NCI-H446 (cell line): ENCODE measurements at places on chromosomes 4 and X.

- no peak for DNase-seq
These were observed 6.5 kb downstream of the CRLF2 start for GRCh38 chrX:1205681-1206611.

DNA sequence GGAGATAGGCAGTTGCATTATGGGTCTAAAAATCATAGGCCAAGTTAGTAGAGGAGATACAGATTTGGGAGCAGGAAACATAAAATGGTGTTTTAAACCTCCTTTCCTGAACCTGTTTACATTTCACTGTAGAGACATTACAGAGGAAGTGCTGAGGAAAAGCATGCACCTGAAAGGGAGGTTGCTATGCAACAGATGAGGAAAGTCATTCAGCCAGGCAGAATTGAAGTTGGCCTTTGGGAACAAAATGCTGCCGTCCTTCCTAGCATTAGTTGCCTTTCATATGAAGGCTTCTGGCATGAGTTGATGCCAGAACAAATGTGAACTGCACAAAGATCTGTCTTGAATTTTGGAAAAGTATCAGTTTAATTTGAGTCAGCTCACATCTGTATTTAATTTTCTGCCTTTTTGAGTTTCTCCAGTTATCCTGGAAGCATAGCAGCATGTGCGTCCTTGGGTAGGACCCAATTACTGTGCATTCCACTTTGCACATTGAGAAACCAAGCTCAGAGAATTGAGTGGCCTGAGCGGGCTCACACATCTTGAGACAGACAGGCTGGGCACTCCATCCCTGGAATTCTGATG, 38.2 kb downstream of the MAGED1 start:
- no peak for DNase-seq

DNA sequence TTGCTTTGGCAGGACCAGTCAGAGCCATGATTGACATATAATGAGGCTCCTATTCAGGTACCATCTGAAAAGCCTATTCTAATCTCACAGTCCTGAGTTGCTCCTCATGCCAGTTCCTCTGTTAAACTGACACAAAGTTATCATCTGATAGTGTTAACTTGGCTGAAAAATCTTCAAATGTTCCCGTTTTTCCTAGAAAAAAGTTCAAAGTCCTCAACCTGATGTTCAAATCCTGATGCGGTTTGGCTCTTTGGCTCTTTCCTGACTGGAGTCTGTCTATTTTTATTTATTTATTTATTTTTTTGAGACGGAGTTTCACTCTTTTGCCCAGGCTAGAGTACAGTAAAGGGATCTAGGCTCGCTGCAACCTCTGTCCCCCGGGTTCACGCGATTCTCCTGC, 244.2 kb downstream of the ANKRD50 start:
- DNase-seq = no peak

DNA sequence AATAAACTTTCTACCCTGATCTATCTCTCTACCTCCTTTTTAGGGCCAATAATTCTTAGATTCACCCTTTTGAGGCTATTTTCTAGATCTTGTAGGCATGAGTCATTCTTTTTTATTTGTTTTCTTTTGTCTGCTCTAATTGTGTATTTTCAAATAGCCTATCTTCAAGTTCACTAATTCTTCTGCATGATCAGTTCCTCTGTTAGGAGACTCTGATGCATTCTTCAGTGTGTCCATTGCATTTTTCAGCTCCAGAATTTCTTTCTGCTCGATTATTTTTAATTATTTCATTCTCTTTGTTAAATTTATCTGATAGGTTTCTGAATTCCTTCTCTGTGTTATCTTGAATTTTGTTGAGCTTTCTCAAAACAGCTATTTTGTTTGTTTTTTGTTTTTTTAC, 11.3 kb downstream of the CXorf58 start:
- no peak for DNase-seq

- DNase-seq = no peak
These were observed 15.0 kb downstream of the SHISA3 start for GRCh38 chr4:42412251-42412650.

- DNase-seq = no peak
These were observed 58.0 kb upstream of the SHOX start for GRCh38 chrX:572538-573124.

- peak; percentile 26 for DNase-seq
These were observed 25.2 kb downstream of the BMX start for GRCh38 chrX:15525664-15526416.

DNA sequence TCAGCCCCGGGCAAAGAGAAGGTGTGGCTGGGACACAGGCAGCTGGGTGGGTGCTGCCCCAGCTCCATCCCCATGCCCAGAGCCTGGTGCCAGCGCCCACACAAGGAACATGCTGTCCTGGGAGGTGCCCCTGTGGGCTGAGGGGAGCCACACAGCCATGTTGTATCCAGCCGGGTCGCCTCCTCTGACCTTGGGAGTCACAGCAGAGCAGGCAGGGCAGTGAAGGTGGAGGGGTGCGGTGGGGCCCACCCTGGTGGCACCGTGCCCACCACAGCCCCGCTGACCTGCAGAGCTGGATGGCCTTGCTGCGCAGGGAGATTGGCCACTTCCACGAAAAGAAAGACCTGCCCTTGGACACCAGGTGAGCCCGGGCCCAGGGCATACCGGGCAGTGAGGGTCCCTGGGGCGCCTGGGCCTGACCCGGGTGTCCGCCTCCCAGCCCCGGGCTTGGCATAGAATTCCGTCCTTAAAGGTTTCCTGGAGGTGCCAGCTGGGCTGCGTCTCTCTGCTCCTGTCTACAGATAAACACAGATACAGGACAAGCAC, 18.7 kb upstream of the ADD1 start:
- DNase-seq = no peak

- no peak for DNase-seq
These were observed 12.4 kb downstream of the DYNLT3 start for GRCh38 chrX:37834937-37835336.

DNA sequence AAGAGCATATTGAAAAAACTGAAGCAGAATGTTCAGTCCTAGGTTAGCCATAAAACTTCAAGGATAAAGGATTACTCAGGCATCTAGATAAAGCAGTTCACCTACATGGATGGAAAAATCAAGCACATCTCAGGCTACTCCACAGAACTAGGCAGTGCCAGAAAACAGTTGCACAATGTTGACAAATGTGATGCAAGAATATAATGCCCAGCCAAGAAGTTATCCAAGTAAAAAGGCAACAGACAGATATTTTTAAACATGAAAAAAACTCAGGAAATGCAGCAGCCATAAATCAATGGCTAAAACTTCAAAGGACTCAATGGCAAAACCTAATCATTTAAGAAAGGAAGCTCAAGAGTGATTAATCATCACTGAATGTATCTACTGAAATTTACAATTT, 456.0 kb upstream of the FAM241A start:
- no peak for DNase-seq

DNA sequence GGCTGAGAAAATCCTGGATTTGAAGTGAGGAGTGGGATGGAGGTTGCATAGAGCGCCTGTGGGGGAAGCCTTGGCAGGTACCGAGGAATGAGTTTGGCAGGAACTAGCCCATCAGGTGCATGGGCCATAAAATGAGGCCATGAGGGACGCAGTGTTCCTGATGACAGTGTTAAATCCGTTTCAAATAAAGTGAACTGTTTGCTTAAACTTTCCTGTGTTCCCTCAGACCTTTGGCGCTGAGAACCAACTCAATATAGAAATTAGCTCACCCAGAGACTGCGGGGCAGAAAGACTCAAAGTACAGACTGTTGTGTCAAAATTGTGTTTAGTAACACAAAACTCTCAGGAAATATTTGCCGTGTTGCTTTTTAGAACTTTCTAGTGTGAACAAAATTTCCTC, 250.0 kb upstream of the NR3C2 start:
- no peak for DNase-seq

DNA sequence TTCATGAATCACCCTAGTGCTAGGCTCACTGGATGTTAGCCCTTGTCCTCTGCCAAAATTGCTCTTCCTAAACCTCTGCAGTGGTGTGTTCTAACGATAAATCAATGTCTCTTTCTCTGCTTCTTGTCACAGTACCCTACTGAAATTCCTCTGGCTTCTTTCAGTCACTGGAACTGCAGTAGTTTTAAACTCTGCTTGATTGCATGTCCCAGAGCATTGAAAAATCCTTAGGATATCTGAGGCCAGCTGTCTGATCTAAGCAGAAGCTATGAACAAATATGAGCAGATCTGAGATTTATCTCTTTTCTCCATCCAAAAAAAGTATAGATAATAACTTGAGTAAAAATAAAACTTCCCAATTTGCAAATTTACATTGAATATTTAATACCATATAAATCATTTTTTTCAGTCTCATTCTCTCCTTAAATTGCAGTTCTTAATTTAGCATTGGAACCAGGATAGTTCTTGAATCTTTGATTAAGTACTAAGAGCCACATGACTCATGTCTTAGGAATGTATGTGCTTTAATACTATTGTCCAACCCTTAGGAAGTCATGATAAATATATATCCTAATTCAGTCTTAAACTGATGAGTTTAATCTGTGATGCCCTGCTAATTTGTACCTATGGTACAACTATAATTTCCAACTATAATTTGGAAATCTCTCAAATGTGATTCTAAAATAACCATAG, 169.7 kb downstream of the PDHA2 start:
- DNase-seq = no peak

GRCh38 chr4:41882625-41883347, 52.4 kb upstream of the TMEM33 start:
- DNase-seq = peak; percentile 33

- no peak for DNase-seq
These were observed 113.3 kb upstream of the CPEB2 start for GRCh38 chr4:14888790-14889572.

- no peak for DNase-seq
These were observed 49.4 kb downstream of the RHOH start for GRCh38 chr4:40246011-40246900.

DNA sequence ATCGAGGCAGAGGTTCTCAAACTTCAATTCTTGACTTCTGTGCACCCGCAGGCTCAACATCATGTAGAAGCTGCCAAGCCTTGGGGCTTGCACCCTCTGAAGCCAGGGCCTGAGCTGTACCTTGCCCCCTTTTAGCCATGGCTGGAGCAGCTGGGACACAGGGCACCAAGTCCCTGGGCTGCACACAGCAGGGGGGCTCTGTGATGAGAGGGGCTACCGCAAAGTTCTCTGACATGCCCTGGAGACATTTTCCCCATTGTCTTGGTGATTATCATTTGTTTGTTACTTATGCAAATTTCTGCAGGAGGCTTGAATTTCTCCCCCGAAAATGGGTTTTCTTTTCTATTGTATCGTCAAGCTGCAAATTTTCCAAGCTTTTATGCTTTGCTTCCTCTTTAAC, 4.9 kb upstream of the MAGEB17 start:
- DNase-seq = no peak

GRCh38 chr4:122540838-122541237, 80.0 kb downstream of the IL21 start:
- DNase-seq = no peak

DNA sequence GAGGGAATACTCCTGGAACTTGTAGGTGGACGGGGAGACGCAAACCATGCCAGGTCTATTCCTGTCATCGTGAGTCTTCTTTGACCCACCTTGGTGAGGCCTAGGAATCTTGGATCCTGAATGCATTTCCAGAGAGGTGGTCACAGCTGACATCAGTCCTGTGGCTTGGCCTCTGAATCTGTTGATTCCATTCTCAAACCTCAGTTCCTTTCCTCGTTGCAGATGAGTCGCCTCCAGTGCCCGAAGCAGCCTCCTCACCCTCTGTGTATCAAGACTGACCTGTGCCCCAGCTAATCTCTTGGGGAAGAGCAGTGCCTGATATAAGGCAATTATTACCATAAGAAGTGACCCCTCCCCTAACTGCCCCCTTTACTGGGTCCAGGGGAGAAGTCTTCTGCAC, 118.1 kb downstream of the SMIM20 start:
- no peak for DNase-seq

- DNase-seq = no peak
These were observed 119.0 kb upstream of the MAP9 start for GRCh38 chr4:155495572-155496293.

DNA sequence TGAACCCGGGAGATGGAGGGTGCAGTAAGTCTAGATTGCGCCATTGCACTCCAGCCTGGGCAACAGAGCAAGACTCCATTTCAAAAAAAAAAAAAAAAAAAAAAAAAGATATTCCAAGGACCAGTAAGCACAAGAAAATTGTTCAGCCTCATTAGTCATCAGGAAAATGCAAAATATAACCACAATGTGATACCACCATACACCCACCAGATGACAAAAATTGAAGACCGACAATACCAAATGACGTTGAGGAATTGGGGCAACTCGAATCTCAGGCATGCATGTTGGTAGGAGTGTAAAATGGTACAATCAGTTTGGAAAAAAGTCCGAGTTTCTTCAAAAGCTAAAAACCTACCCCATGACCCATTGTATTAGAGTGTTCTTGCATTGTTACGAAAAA, 130.2 kb upstream of the FAM9B start:
- no peak for DNase-seq

GRCh38 chrX:12058087-12058486, 80.2 kb upstream of the FRMPD4 start:
- DNase-seq = no peak

DNA sequence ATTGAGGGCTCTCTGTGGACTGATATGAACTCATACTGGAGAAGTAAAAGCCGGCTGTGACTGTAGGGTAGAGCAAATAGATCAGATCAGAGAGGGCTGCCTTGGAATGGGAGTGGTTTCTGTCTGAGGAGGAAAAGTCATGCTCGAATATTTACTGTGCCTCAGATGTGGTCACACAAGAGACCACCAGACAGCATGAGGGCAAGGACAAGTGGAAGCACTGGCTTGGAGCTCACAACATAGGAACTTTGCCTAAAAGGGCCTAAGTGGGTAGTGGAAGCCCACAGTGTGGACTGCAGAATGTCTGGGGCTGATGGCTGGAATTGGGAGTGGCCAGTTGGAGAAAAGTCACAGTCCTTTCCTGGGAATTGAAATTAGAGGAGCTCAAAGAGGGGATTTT, 19.8 kb downstream of the GLRB start:
- DNase-seq = no peak

GRCh38 chrX:40471965-40472648, 108.7 kb upstream of the ATP6AP2 start:
- DNase-seq = peak; percentile 7

DNA sequence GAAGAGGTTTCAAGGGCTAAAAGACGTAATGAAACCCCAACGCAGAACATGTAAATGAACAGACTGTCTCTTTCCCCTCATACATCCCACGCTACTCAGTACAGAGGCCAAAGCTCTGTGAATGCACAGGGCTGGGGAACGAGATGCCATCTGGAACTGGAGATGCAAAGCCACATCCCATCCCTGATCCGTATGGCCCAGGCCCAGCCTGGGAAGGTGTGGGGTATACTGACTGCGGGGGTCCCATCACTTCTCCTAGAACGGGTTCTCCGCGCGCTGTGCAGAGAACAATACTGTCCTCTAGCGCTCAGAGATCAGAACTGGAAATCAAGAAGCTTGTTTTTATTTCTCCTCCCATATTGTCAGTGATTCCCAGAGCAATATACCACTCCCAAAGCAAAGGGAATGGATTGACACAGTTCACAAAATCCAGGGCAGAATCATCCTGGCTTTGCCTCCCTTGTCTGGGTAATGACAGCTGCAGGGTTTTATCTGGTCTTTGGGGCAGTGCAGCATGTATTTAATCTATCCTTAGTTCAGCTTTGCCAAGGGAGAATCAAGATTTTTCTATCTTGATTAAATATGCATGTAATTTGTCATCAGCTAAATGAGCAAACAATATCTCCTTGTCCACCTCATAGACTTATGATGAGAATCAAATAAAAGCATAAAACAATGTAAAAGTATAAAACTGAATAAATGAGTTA, 47.3 kb upstream of the TLR3 start:
- peak; percentile 12 for DNase-seq

- peak; percentile 54 for DNase-seq
These were observed 2.8 kb upstream of the GRIA2 start for GRCh38 chr4:157217708-157218107.
